ENCODE measurements at places on chromosomes 2 and 18. TPM values are rescaled to one million over a fixed set of nuclear protein-coding genes. Genes with fewer than 3 reads are reported as not detected.

- no peak for DNase-seq
Measured at GRCh38 chr2:106059416-106060065, 134.6 kb downstream of the UXS1 start.

GRCh38 chr2:158926478-158926948 is 41.9 kb upstream of the TANC1 start:
- no peak for DNase-seq

DNA sequence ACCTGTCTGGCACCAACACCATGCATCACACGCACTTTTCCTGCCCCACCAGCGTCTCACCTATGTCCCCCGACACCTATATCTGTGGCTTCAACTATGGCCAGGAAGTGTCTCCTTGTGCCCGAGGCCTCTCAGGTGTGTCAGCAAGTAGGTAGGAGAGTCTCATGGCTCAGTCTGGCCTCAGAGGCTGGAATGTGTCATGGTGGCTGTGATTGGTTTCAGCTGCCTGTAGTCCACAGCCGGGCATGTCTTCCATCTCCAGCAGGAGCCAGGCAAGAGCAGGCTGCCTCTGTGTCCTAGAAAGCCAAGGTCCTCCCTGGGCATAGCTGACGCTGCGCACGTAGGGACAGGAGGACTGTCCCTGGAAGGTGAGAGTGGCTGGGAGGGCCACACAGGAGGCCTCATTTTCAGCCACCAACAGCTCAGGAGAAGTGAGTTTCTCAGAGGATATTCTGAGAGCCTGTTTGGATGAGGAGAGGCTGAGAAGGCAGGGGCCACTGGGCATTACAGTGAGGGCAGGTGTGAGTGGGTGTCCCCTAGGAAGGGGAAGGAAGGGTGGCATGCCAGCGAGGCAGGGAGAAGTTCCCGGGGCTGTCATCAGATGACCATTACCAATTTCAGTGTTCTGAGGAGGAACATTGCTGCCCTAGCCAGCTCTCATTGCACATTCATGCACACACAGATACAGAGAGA is 47.2 kb downstream of the SDC1 start:
- DNase-seq, result no peak

DNA sequence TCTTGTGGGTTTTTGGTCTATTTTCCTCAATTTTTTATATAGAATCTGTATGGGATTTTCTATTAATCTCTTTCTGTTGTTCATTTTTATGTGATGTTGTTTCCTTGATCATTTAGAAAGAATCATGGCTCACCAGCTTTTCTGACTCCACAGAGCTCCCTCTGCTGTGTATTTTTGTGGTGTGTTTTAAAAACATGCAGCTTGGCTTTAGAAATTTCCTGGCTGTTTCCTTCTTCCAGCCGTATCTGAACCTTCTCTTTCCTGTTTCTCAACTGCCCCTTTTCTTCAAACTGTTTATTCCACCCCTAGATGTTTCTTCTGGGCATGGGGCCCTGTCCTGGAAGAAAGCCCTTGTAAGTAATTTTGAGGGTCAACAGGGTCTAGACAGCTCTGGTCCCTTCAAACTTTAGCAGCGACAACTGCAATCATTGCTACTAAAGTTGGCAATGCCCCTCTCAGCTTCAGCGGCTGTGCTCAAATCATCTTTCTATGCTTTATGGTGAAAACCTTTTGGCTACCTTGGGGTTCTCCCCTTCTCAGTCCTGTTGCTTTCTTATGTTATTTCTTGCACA is 17.6 kb upstream of the COPS8 start:
- no peak for DNase-seq

GRCh38 chr2:64777841-64778240 is 124.1 kb upstream of the SERTAD2 start:
- DNase-seq, result no peak

- no peak for DNase-seq
Measured at GRCh38 chr18:70058916-70059315, 111.2 kb upstream of the CD226 start.

DNA sequence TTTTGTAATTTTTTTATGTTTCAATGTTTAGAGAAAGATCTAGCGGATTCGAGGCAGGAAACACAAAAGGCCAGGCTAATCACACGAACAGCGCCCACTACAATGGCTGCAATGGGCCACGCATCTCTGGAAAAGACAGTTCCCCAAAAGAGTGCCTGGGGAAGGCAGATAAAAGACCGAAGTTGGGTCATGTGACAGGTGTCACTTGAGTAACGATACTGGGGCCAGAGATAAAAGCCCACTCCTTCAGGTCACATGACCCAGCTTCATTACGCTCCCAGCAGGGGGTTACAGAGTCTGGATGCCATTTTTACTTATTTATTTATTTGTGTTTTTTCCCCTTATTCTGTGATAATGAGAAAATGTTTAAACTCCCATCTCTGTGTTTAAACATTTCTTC is 95.4 kb downstream of the CDK15 start:
- DNase-seq, result no peak

GRCh38 chr2:218063486-218063885 is 5.6 kb upstream of the RUFY4 start:
- no peak for DNase-seq

- no peak for DNase-seq
Measured at GRCh38 chr2:234463626-234464290, 33.1 kb downstream of the ARL4C start.

- DNase-seq, result no peak
Measured at GRCh38 chr2:224910574-224910925, 131.7 kb downstream of the DOCK10 start.

DNA sequence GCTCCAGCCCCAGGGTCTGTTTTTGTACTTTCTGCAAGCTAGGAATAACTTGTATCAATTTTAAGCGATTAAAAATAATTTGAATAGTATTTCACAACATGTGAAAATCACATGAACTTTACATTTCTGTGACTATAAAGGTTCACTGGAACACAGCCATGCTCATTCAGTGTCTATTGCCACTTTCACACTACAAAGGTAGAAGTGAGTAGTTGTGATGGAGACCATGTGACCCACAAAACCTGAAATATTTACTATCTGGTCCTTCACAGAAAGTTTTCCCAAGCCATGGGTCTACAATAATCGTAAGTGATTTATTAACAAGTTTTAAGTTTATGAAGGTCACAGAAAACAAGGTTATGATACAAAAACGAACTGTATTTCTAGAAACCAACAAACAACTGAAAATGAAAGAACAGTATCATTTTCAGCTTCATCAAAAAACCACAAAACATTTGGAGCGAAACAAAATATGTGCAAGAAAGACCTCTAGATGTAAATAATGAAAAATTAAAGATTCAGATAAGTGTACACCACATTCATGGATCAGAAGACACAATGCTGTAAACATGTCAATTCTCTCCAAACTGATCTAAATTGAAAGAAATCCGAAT is 68.9 kb upstream of the DNER start:
- DNase-seq, result no peak

GRCh38 chr2:100502782-100503181 is 32.5 kb downstream of the NMS start:
- no peak for DNase-seq

DNA sequence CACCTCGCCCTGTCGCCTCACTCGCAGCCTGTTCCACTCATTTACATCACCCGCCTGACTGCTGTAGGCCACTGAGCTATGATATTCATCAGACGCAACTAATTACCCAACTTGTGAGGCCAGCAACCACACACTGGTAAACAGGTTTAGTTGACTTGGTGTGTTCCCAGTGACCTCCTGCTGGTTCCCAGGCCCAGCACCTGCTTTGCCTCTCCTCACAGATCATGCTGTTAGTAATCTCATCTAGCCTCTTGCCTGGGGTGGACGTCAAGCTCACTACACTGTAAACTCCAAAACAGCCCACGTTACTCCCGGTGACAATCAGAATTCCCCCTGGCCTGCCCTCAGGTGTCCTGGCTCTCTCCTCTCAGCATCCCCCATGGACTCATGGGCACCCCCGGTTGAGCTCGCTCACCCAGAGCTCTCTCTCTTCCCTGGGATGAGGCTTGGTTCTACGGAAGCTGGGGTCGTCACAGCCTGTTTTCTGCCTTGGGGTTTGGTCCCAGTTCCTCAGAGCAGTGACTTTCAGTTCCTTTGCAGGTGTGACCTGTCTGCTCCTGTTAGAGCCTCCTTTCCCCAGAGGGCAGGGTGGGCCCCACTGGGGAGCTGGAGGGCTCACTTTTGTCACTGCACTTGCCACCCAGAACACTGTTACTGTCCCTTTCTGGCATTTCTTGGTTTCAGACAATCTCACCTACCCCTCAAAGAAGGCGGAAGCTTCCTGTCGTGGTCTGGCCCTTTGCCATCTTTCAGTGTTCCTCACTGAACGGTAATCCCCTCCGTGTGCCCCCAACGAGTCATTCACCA is 40.3 kb downstream of the INPP5D start:
- DNase-seq, result no peak

DNA sequence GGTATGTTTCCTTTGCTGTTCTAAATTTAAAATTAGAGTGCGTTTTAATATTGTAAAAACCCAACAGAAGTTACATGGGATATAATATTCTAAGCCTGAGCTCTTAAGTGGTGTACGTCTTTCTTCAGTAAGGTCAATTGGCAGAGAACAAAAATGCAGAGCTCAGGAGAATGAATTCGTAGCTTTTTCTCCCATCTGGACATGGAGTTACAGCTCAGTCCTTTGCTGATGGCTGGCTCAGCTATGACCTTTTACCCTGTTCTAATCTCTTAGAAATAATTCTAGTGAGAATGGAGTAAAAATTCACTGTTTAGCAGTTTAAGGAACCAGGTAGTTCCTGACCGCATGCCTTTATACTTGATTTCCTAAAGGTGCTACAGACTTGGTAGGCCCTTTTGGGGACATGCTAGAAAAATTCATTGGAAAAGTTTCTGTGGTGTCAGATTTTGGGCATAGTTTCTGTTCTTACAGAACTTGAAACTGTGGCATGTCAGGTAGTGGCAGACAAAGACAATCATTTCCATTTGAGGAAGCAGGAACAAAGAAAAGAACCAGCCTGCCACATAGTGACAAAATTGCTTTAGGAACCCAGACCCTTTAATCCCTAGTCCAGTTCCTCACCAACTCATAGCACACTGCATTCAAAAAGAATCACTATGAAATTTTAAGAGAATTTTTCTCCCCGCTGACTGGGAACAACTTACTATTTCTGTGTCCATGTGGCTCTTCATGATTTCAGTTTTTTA is 566.8 kb upstream of the ZNF804A start:
- DNase-seq, result no peak

DNA sequence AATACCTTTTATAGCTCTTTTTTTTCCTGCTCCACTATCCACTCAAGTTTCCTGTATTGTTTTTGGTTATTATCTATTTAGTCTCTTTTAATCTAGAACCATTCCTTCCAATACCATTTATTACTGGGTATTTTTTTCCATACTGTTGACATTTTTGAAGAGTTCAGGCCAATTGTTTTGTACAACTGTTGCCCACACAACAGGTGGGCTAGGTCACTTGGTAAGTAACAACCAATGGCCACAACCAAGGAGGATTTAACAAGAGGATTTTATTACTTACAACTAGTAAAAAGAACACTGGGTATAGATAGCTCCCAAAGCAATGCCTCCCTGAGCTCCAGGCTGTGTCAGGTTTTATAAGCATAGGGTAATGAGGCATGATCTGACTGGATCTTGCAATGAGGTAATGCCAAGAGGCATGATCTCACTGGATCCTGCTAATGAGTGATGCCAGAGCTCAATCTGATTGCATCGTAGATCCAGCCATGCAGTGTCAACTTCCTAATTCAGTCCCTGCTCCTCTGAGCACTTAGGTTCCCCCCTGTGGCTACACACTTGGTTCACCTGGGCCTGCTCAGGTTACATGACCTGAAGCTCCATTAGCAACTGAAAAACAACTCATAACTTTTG is 7.1 kb upstream of the CEP68 start:
- DNase-seq, result no peak

DNA sequence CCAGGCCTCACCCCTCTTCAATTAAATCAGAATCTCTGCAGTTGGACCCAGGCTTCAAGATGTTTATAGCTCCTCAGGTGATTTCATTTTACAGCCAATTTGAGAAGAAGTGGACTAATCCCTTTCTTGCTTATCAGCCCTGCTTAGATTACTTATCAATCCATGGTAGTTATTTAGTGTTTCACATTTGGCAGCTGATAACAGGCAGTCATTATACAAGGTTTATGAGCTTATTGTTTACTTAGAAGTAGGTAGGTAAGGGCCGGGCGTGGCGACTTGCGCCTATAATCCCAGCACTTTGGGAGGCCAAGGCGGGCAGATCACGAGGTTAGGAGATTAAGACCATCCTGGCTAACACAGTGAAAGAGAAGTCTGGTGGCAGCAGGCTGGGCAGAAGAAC is 237.5 kb downstream of the CTNNA2 start:
- no peak for DNase-seq

DNA sequence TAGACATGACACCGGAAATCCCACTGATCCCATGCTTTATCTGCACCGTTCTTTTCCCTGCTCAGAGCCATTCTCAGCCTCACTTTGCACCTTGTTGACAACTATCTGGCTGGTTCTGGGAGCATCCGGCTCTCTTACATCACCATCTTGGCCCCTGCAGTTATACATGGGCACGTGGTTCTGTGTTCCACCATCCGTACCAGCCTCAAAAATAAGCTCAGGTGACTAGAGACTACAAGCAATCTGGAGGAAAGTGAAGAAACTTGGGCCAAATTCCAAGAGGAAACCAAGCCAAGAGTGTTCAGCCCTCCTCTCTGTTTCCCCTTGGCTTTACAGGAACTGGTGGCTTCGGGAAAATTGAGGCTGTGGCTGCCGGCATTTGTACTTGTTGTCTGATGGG is 244.6 kb upstream of the ACVR2A start:
- no peak for DNase-seq

DNA sequence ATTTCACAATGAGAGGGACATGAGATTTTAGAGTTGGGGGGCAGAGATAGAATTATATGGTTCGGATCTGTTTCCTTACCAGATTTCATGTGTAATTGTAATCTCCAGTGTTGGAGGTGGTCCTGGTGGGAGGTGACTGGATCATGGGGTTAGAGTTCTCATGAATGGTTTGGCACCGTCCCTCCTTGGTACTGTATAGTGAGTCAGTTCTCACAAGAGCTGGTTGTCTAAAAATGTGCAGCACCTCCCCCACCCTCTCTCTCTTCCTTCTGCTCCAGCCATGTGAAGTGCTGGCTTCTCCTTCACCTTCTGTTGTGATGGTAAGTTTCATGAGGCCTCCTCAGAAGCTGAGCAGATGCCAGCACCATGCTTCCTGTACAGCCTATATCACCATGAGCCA is 138.1 kb downstream of the SCG2 start:
- DNase-seq, result no peak

- no peak for DNase-seq
Measured at GRCh38 chr18:28684746-28685355, 507.9 kb upstream of the CDH2 start.

IL1F10 gene
- polyA plus RNA-seq, result not detected

ADGRF3 gene
- polyA plus RNA-seq, result 2.3 TPM

SLC5A7 gene
- polyA plus RNA-seq, result 0.76 TPM

MYCN gene
- 33.8 TPM for polyA plus RNA-seq
